Nephron progenitor cell (in vitro differentiated cells): ENCODE measurements at places on chromosomes 2 and 18.

- DNase-seq, result no peak
Measured at GRCh38 chr2:64594226-64594989, 59.3 kb downstream of the SERTAD2 start.

- no peak for DNase-seq
Measured at GRCh38 chr18:10834128-10834815, 308.4 kb downstream of the NAPG start.

DNA sequence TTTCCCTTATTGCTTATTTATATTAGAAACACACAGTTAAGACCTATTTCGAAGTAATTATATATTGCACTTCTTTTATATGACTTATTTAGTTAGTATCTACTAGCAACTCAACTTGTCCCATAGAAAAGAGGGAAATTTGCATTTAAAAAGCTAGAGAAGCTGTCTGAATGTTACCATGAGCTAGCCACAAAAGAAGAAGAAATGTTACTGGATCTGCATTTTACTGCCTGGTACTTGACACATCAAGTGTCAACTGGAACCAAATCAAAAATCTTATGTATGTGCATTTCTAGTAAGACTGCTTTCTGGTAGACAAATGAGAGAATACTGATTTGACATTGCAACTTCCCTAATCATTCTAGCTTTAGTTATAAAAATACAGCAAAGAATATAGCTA is 424.6 kb upstream of the VRK2 start:
- no peak for DNase-seq

- no peak for DNase-seq
Measured at GRCh38 chr2:15472133-15472532, 89.0 kb downstream of the NBAS start.

DNA sequence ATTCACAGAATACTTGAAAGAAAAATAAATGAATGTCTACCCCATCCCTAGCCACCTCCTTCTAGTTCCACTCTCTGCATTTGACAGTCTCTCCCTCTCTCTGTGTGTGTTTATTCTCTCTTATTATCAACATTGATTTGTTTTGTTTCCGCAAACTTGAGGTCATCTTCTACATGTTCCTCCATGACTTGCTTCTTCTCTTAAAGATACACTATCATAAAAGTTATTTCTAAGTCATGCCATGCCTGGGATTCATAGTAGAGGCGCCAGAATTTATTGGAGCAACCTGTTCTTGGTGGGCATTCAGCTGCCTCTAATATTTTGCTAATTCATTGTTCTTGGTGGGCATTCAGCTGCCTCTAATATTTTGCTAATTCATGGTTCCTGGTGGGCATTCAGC is 58.9 kb upstream of the SMAD7 start:
- no peak for DNase-seq

DNA sequence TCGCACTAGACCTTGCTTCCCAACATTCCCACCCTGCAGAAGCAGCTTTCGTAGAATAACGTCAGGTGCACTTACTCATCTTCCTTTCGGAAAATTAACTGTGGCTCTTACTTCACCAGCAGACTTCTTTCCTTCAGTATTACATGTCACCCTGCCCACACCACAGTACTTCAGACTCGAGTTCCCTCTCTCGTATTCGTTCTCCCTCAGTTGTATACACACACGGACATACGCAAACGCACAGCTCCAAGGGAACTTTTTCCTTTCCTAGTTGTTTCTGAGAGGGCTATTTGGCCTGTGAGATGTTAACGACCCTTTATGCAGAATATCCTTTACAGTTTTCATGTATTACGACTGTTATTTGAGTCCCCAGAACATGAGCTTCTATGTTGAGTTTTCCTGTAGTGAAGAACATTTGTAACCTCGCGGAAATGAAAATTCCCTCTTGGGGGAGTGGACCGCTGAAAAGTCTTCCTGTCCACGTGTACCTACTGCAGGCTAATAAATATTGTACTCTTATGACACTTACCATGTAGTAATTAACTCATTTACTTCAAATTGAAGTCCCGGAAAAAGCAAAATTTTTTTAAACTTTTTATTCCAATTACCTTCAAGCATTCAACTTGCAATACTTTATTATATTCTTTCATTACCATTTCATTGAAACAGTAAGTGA is 908 bp downstream of the ERLEC1 start:
- DNase-seq, result no peak

- no peak for DNase-seq
Measured at GRCh38 chr2:177244244-177244771, 20.2 kb downstream of the NFE2L2 start.

- no peak for DNase-seq
Measured at GRCh38 chr2:68086166-68086565, 23.4 kb upstream of the C1D start.

DNA sequence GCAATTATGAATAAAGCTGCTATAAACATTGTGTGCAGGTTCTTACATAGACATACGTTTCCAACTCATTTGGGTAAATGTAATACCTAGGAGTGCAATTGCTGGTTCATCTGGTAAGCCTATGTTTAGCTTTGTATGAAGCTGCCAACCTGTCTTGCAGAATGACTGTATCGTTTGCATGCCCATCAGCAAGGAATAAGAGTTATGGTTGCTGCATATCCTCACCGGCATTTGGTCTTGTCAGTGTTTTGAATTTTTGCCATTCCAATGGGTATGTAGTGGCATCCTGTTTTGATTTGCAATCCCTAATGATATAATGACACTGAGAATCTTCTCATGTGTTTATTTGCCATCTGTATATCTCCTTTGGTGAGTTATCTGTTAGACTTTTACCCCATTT is 20.7 kb downstream of the CCDC150 start:
- DNase-seq, result no peak

- DNase-seq, result no peak
Measured at GRCh38 chr2:48448274-48449061, 81.5 kb upstream of the STON1 start.

- DNase-seq, result no peak
Measured at GRCh38 chr2:163934131-163934530, 198.3 kb upstream of the FIGN start.

- no peak for DNase-seq
Measured at GRCh38 chr2:79944205-79944604, 360.3 kb downstream of the LRRTM1 start.

- peak; percentile 8 for DNase-seq
Measured at GRCh38 chr2:127906206-127906926, 20.6 kb upstream of the AMMECR1L start.

DNA sequence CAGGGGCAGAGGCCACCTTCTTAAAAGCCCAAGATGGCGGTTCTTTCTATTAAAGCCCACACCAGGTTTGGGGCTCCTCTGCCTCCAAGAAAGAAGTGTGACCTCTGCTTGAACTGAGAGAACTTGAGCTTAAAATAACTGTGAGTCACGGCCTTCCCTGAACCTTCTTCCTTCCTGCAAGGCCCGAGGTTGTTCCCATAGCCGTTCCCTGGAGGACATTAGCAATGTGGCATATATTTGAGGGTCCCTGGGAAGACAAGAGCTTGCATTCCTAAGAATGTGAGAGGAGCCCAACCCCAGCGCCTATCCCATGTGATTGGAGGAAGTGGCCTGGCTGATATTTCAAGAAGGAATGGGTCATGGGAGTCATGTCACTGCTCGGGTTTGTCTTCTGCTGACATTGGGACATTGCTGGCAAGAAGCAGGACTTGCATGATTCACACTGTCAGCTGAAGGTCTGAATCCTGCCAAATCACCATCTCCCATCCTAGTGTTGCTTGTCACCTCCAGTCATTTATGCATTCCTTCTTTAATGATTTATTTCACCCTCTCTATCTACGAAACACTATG is 168.1 kb downstream of the TRIB2 start:
- peak; percentile 6 for DNase-seq

GRCh38 chr2:147499785-147500184 is 345.0 kb upstream of the ACVR2A start:
- no peak for DNase-seq

GRCh38 chr2:45987856-45988255 is 309.4 kb upstream of the EPAS1 start:
- DNase-seq, result no peak

- DNase-seq, result peak; percentile 12
Measured at GRCh38 chr18:2049986-2050385, 521.3 kb downstream of the METTL4 start.

GRCh38 chr2:232836934-232837333 is 33.1 kb upstream of the SNORC start:
- no peak for DNase-seq

- DNase-seq, result no peak
Measured at GRCh38 chr2:197857476-197858107, 53.2 kb downstream of the PLCL1 start.

GRCh38 chr18:28039078-28039477 is 137.9 kb downstream of the CDH2 start:
- DNase-seq, result no peak

DNA sequence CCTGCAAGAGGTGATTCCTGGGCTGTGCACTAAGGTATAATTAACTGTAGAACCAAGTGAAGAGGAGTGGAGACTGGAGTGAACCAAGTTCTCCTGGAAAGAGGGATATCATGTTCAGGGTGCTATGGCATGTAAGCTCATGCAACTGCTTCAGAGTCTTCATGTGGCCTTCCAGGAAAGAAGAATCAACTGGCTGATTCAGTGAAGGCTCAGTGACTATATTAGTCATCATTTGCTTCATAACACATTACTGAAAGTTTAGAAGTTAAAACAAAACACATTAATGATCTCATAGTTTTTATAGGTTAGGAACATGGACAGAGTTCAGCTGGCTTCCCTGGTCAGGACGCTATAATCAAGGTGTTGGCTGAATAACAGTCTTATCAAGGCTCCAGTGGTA is 1200.8 kb upstream of the GYPC start:
- DNase-seq, result no peak

DNA sequence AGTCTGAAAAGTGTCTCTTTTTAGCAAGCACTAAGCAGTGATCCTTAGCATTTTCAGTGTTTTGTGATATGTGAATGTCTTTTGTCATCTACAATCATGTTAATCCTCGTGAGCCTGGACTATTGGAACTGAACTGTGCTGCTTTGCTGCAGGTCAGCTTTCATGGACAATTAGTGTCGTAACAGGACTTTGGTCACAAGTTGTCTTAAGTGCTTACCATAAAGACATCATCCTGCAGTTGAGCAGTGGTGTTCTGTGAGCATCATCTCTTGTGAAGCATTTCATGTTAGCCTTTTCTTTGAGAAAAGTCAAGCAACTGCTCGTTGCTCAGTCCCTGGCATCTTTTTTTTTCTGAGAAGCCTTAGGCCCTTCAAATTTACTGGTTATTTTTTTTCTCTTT is 135.9 kb downstream of the ZNF407 start:
- no peak for DNase-seq

- no peak for DNase-seq
Measured at GRCh38 chr18:31273812-31274527, 44.0 kb upstream of the DSG1 start.

- DNase-seq, result no peak
Measured at GRCh38 chr2:207409517-207409916, 120.2 kb upstream of the CREB1 start.

- no peak for DNase-seq
Measured at GRCh38 chr18:48563027-48563426, 24.2 kb downstream of the CTIF start.

DNA sequence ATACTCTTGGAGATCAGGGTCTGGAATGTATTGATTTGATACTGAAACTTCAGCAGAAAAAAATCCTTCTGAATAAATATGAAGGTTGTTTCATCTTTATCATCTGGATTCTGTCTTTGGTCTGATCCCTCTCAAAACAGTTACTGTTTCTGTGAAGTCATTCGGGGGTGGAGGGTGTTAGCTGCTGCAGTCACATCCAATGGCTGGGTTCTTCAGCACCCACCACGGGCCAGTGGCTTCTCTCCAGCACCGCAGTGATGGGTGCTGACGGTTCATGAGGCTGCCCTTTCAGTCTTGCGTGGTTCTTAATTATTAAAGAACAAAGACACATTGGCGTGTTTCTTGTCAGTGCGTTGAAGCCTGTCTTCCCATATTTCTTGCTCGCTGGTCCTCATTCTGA is 148.0 kb downstream of the LDLRAD4 start:
- no peak for DNase-seq
